ENCODE measurements at places on chromosomes 2 and 18.

GRCh38 chr2:16654833-16655444 lies 10.7 kb downstream of the CYRIA start:
- no peak for DNase-seq

GRCh38 chr18:74972354-74972753 lies 236.6 kb downstream of the PTGR3 start:
- DNase-seq = no peak

DNA sequence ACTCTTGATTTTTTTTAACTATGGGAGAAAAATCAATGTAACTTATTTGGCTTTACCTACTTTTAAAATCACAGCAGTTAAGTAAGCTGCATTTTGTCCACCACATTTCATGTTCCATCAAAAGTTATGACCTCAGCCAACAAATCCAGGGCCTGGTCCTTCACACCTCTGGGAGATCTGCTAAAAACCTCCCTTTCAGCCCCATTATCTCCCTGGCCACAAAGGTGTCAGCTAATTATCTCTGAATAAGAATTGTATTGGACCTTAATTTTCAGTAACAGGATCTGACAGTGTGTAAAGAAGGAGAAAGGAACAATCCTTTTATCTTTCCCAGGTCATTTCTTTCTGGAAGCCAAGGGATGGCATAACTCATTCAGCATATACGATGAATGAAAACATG lies 359.3 kb downstream of the TMEM182 start:
- no peak for DNase-seq

GRCh38 chr2:240424341-240425235 lies 10.9 kb upstream of the GPC1 start:
- no peak for DNase-seq

All from T-helper 22 cell (primary cell).